ENCODE measurements at places on chromosomes 1 and 21.

DNA sequence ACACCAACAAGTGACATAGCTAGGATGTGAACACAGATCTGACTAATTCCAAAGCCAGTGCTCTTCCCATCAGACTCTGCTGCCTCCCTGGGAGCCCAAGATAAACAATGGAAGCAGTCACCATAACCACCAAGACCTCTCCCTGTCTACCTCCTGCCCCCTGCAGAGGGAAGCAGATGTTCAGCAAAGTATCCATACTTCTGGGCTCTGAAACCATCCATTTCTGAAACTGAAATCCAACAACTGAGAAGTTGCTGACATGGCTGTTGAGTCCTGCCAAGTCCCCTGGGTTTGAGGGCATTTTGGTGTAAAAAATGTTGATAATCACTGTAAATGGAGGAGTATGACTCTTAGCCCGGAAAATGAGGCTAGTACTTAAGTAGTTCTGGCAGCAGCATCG is 102.1 kb downstream of the TYW3 start:
- no peak for DNase-seq

GRCh38 chr1:20153000-20153418 is 13.9 kb downstream of the PLA2G2F start:
- DNase-seq: no peak

GRCh38 chr1:165327538-165327937 is 29.0 kb downstream of the LMX1A start:
- DNase-seq: no peak

DNA sequence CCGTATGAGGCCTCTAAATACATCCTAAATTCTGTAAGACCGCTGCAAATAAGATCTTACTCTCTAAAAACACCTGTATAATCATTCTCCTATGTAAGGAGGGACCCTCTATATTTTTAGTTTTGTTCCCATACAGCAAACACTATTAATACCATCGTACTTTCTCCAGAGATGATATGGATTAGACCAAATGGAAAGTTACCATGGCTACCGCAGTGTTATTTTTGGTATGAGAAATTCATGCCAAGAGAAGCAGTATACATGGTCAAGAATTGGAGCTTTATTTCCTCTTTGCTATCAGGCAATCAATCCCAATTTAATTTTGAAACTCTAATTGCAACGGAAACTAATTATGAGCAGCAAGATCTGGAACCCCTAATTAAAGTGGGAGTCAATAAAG is 70.0 kb downstream of the BCAR3 start:
- no peak for DNase-seq

GRCh38 chr1:25899792-25900191 is 6.4 kb downstream of the STMN1 start:
- DNase-seq: no peak

- DNase-seq: no peak
Measured at GRCh38 chr1:94608852-94609530, 67.4 kb upstream of the F3 start.

- DNase-seq: peak; percentile 66
Measured at GRCh38 chr1:3219005-3219790, 150.2 kb downstream of the PRDM16 start.

GRCh38 chr1:205766038-205766437 is 9.2 kb downstream of the RAB29 start:
- DNase-seq: no peak

DNA sequence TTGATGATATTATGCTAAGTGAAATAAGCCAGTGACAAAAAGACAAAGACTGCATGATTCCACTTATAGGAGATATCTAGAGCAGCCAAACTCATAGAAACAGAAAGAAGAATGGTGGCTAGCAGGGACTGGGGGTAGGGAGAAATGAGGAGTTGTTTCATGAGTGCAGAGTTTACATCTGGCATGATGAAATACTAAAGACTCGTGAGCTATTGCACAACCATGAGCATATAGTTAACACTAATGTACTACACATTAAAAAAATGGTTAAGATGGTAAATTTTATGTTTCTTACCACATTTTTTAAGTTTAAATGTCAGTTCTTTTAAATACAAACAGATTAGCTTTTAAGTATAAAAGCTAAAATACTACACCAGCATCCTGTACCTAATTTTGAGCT is 57.8 kb downstream of the ESRRG start:
- no peak for DNase-seq

- DNase-seq: no peak
Measured at GRCh38 chr1:169196581-169196980, 90.1 kb downstream of the ATP1B1 start.

DNA sequence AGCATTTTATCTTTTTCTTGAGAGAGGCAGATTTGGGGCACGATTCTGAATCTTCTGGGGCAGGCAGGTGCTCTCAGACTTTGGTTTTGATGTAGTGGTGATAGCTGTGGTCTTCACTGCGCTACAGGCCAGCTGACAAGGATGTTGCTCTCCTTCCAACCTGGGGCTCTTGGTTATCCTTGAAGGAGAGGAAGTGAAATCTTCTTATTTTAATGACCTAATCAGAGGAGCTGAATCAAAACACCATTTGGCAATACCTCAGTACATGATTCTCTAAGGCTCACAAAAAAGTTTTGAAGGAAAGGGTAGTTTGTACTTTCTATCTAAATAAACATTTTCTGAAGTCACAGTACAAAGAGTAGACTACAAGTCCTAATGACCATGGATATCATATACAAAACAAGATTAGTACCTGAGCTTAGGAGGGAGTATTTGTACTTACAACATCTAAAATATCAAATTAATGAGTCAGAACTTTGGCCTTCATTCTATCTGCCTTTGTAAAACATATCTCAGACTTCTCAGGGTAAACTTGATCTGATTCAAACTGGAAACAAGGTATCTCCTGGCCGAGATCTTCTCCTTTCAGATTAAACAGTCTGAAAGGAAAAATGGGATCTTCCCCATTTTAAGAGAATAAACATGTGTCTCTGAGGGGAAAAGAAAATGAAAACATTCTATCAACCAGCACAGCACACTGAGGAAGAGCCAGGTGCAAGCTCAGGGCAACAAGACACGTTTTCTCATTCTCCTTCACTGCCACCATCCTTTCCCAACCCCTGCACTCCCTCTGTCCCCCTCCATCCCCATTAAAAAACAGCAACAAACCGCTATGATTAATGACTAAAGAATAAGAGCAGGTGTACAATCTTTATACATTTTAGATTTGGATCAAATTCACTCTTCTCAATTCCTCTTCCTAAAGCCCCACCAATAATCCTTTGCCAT is 69.2 kb downstream of the SH3GLB1 start:
- no peak for DNase-seq

DNA sequence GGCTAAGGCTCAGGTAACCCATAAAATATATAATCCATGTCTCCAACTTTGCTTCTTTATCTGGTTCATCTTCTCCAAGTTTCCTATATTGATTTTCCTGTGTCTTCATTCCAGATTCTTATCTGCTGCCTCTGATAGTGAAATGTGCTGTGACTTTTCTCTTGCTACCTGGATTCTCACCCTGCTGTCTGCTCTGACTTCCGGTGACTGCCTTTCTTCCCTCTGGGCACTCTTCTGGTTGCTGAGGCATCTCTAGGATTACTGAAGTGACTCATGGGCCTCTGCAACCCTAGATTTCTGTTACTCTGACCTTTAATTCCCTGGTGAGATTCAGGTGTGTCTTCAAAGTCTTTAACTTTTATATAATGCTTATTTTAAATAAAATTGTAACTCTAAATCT is 46.9 kb downstream of the GIPC2 start:
- DNase-seq: no peak

DNA sequence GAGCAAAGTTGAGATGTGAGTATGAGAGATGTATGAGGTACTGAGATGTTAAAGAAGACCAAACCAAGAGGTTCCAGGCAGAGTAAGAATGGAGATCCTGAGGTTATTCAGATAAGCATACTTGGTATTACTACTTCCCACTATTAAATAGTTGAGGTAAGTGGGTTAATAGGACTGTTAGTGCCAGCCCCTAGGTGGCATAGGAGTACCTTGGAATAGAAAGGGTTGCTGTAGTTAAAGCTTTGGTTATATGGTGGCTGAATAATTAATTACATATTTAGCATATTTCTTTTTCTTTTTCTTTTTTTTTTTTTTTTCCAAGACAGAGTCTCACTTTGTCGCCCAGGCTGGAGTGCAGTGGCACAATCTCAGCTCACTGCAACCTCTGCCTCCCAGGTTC is 397.9 kb upstream of the TMPRSS15 start:
- peak; percentile 15 for DNase-seq

- peak; percentile 91 for DNase-seq
Measured at GRCh38 chr1:10528066-10529014, 53.6 kb downstream of the PEX14 start.

GRCh38 chr1:66542811-66543767 is 9.1 kb downstream of the SGIP1 start:
- DNase-seq: peak; percentile 95

DNA sequence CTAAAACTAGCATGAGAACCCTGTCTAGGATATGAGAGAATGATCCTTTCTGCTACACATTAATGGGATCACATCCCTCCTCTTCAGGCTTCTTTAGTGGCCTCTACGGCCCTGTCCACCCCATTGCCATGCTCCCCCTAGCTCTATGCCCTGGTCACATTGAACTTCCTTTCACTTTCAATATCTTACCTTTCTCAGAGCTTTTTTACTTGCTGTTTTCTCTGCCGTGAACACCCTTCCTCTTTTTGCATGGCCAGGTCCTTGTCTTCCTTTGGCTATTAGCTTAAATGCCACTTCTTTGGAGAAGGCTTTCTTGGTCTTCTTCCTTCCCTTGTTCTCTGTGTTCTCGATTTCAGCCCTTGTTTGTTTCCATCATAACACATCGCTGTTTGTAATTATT is 97.4 kb downstream of the GIPC2 start:
- no peak for DNase-seq

GRCh38 chr1:165712764-165713163 is 14.4 kb upstream of the ALDH9A1 start:
- no peak for DNase-seq

- no peak for DNase-seq
Measured at GRCh38 chr21:24275616-24276015, 1331.7 kb downstream of the MRPL39 start.

- peak; percentile 47 for DNase-seq
Measured at GRCh38 chr1:18597160-18598042, 33.2 kb upstream of the PAX7 start.

GRCh38 chr1:45960930-45961715 is 157.7 kb downstream of the MAST2 start:
- DNase-seq: no peak

- peak; percentile 12 for DNase-seq
Measured at GRCh38 chr1:230542054-230542453, 100.2 kb upstream of the COG2 start.

DNA sequence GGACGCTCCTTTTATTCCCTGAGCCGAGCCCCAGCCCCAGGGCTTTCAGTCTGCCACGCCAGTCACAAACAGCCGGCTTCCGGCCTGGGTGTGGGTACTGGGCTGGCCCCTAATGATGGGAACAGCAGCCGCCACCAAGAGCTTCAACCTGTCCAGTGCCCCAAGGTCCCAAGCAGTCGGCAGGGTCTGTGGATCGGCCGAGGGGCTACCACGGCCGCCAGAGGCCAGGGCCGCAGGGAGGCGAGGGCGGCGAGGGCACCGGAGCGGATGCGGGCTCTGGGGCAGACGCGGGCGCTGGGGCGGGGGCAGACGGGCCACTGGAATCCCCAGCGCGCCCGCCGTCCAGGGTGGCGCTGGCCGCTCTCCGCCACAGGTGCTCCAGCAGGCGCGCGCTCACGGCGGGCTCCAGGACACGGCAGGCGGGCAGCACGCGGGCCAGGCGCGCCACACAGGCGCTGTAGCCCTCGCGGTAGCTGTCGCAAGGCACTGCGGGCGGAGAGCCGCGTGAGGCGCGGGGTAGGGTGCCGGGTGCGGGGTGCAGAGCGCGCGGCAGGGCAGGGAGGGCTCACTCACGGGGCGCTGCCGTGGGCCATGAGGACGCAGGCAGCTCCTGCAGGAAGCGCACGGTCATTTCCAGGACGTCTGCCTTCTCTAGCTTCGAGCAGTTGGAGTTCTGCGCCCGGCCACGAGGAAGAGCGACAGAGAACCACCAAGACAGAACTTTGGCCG is 887 bp downstream of the HES2 start:
- no peak for DNase-seq

DNA sequence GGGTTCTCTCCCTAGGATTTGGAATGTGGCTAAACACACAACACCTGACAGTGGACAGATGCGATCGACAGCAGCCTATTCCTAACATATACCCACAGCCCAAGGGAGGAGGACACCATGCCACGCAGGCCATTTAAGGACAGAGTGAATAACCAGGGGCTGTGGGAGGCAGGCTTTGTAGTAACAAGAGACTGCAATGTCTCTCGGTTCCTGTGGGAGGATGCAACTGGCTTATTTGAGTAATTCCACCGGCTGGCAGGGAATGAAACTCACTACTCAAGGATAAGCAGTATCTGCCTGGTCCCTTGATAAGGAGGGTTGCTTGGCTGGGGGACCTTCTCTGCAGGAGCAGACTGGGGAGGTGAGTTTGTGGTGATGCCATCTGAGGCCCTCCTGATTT is 109.6 kb downstream of the PCP4 start:
- DNase-seq: no peak

DNA sequence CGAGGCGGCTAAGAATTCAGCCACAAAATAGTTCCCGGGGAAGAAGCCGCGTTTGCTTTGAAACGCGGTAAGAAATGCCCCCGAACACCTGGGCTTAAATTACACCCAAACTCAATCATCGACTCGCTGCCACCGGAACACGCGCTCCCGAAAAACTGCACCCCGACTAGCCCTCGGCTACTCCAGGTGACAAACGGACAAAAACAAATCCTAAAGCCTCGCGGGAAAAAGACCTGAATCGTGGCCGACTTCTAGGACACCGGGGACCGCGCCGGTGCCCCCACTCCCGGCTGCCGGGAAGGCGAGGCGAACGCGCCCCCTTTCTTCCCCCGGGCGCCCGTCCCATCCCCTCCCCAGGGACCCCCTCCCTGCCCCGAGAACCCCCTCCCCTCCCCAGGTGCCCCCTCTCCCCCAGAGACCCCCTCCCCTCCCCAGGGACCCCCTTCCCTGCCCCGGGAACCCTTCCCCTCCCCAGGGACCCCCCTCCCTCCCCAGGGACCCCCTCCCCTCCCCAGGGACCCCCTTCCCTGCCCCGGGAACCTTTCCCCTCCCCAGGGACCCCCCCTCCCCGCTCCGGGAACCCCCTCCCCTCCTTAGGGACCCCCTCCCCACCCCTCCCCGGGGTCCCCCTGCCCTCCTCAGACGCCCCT is 628 bp downstream of the C1orf159 start:
- DNase-seq: no peak

DNA sequence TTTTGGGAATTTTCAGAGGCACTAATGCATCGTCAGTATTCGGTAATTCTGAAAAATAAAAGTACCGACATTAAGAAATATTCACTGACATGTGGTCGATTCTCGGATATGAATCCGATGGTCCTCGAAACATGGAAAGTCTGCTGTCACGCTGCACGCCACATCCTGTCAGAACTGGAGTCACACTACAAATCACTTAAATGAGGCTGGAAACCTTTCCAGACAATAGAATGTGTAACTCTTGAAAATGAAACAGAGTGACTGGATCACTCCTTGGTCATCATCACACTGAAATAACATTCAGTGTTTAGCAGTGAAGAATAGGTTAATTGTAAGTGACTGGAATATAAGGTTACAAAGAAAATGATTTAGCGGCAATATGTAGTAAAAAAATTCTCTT is 620.1 kb upstream of the ADAMTS5 start:
- DNase-seq: no peak

GRCh38 chr1:180860535-180860934 is 52.2 kb upstream of the KIAA1614 start:
- DNase-seq: no peak

GRCh38 chr21:25733859-25734653 is 648 bp downstream of the ATP5PF start:
- peak; percentile 27 for DNase-seq

Data from Caki2 (cell line).